ENCODE measurements at places on chromosomes 3 and 15. TPM values are rescaled to one million over a fixed set of nuclear protein-coding genes. Genes with fewer than 3 reads are reported as not detected.

The CHST13 gene
- total RNA-seq = 0.20 TPM

The ABI3BP gene
- total RNA-seq = 6.7 TPM

- no peak for DNase-seq
Measured at GRCh38 chr15:59074607-59075006, 30.3 kb upstream of the CCNB2 start.

DNA sequence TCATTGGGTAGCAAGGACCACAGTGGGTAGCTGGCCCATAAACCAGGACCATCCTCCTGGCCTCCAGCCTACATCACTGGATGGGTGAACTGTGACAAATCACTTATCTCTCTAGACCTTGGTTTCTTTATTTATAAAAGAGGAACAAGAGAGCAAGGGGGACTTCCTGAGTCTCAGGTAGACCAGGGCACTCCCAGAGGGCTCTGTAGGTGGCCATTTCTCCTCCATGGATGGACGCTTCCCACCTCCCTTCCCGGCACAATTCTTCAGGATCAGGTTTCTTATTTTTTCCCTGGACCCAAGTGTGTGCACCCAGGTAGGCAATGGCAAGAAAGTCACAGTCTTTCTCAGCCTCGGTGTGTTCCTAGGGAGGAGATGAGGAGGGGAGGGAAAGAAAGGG lies 41.4 kb upstream of the SPATA12 start:
- DNase-seq = no peak

DNA sequence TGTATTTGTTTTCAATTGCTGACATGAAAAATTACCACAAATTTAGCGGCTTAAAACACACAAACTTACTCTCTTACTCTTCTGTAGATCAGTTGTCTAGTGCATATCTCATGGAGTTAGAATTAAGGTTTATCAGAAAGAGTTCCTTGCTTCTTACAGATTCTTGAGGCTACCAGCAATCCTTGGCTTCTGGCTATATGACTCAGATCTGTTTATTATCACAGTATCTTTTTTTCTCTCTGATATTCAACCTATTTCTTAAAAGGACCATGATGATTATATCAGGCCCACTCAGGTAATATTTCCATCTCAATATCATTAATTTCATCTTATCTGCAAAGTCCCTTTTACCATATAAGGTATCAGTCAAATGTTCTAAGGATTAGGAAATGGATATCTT lies 263.5 kb upstream of the BCHE start:
- no peak for DNase-seq

GRCh38 chr3:127831723-127832172 lies 9.4 kb upstream of the MGLL start:
- DNase-seq = peak; percentile 61

DNA sequence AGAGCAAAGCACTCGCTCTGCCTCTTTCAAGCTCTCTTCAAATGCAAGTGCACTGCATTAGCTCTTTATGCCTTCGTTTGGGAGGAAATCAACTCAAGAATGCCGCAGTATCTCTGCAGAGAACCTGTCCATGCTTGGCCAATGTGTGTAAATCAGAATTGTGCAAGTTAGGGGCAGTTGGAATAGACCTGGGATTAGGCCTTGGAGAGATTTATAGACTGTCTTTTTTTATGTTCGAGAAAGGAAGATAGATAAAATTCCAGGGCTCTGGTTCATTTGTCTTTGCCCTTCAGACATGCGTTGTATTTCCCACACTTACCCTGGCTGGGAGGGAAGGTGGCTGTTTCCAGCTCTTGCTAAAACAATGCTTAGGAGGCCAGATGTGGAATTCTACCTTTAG lies 163.7 kb downstream of the MOBP start:
- DNase-seq = no peak

- no peak for DNase-seq
Measured at GRCh38 chr3:100603469-100603868, 5.9 kb upstream of the ADGRG7 start.
